ENCODE measurements at places on chromosomes 1 and 21.

DNA sequence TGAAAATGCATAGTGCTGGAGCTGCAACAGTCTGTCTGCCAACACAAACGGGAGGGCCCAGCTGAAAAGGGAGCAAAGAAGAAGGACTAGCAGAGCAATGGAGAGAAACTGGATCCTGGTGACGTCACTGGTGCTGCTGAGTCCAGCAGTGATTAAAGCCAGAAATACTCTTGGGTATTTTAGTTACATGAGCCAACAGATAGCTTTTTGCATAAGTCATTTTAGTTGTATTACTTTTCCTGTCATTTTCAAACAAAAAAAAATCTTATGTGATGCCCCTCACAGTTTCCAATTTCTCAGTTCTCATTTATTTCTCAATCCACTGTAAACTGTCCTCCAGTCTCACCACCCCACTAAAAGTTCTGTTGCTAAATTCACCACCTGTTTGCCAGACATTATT lies 38.7 kb upstream of the NEK7 start:
- no peak for DNase-seq

GRCh38 chr1:99942723-99943122 lies 27.1 kb upstream of the SLC35A3 start:
- no peak for DNase-seq

- DNase-seq: no peak
Measured at GRCh38 chr1:104787866-104788510, 1038.3 kb downstream of the AMY1C start.

- DNase-seq: no peak
Measured at GRCh38 chr1:82466416-82466815, 665.7 kb downstream of the ADGRL2 start.

GRCh38 chr1:4019606-4020331 lies 119.7 kb upstream of the C1orf174 start:
- no peak for DNase-seq

- no peak for DNase-seq
Measured at GRCh38 chr1:162215902-162216301, 146.4 kb downstream of the NOS1AP start.

- no peak for DNase-seq
Measured at GRCh38 chr21:40186045-40186444, 318.8 kb downstream of the PCP4 start.

DNA sequence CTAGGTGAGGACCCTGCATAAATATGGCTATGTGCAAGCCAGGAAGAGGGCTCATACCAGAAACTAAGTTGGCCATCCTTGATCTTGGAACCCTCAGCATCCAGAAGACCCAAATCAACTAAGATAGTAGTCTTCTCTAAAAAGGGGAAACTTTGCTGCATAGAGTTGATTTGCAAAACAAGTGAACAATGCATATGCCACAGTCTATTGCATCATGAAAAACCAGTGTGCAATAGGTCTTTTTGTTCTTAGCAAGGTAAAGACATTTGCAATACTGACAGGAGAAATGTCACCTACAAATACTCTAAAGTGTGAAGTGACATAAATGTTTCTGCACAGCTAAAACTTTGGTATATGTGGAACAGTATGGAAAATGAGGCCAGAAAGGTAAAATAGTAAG lies 2.0 kb upstream of the IFI16 start:
- no peak for DNase-seq

DNA sequence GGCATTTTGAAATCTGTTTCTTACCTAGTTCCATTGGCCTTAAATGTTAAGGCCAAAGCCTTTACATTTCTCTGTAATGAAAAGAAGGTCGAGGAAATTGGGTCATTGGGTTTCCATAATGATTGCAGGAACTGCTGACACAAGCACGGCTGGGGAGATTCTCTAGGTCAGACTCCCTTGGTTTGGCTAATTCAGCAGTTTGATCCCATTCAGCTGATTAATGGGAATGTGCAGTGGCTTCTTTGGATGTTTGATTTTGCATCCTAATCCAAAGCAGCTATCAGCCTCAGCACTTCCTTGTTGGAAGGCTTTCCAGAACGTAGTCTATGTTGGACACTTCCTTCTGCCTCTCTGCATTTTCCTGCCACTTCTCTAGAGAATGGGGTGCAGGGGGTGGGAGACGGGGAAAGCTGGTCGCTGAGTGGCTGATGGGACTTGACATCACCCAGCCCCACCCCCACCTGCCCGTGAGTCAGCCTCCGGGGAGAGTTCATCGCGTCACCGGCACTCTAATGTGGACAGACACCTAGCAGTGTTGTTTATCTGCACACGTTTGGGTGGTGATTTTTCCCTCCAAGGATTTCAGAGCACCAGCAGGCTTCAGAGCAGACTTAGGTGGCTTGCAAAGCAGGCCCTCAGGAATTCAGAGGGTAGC lies 5.4 kb downstream of the PSEN2 start:
- DNase-seq: no peak

DNA sequence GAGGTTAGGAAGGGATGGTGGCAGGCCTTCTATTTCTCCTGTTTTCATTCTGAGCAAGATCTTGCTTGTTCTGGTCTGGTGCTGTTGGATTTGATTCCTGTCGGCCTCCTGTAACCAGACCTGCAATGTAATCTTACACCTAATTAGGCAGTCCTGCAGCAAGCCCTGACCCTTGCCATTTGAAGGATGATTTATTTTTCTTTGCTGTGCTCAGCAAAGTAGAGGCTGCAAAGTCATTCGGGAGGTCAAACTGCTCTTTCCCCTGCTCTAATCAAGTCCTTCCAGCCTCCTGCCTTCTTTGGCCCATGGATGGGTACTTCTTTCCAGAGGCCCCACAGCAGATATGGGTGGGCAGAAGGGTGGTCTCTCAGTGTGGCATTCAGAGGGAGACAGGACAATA lies 417.7 kb upstream of the USP24 start:
- DNase-seq: no peak

DNA sequence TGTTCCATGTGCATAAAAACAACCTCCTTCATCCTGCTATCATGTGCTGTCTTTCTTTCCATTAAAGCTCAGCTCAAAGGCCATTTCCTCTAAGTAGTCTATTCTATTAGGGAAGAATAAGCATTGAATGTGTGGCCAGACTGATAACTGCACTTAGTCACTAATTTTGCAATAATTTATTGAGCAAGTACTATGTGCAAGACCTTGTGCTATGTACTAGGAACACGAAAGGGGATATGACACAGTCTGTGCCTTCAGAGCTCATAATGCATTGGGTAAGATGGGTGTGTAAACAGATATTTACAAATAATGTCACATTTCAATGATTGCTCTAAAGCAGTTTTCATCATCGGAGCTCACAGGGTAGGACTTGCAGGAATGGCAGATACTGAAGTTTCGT lies 54.2 kb downstream of the NMNAT2 start:
- DNase-seq: no peak

GRCh38 chr1:219223496-219223895 lies 49.8 kb downstream of the LYPLAL1 start:
- DNase-seq: no peak

- DNase-seq: no peak
Measured at GRCh38 chr1:64917328-64917861, 49.0 kb downstream of the JAK1 start.

DNA sequence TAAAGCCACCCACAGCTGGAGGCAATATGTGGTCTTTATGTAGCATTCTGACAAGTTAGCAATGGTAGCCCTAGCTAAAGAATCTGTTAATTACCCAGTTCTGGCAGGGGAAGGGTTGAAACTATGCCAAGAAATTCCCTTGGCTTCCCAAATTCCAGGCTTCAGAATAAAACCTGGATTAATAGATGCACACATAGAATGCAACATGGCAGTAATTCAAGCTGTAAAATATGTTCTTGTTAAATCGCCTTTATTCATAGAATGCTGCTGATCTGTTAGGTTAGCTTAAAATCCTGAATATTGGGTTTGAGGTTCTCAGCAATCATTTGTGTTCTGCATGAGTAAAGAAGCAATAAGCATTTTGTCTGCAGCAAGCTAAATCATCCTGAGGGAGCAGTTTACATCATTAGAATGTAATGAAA lies 80.1 kb downstream of the ZNF326 start:
- no peak for DNase-seq

GRCh38 chr1:201876148-201876818 lies 12.4 kb upstream of the SHISA4 start:
- no peak for DNase-seq

DNA sequence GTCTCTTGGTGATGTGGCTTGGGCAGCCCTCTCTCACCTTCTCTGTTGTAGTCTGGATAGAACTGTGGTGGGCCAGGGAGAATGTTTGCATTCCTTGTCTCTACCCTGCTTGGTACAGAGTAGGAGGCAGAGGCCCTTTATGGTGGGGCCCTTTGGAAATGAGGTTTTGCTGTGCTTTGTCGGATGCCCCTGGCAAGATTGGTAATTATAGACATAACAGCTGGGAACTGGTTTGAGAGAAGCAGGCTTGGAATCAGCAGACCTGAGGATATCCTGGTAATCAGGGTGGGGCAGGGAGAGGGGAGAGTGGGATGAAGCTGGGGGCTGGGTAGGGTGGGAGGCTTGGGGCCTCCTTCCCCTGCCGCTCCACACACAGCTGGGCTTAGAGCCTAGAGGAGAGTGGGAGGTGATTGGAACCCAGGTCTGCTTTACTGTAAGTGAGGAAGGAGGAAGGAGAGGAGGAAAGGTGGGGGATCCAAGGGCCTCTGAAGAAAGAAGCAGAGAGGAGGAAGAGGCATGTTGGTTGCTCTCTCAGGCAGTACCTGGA lies 5.0 kb downstream of the VANGL2 start:
- no peak for DNase-seq

GRCh38 chr1:206635978-206636345 lies 626 bp downstream of the DYRK3 start:
- no peak for DNase-seq

DNA sequence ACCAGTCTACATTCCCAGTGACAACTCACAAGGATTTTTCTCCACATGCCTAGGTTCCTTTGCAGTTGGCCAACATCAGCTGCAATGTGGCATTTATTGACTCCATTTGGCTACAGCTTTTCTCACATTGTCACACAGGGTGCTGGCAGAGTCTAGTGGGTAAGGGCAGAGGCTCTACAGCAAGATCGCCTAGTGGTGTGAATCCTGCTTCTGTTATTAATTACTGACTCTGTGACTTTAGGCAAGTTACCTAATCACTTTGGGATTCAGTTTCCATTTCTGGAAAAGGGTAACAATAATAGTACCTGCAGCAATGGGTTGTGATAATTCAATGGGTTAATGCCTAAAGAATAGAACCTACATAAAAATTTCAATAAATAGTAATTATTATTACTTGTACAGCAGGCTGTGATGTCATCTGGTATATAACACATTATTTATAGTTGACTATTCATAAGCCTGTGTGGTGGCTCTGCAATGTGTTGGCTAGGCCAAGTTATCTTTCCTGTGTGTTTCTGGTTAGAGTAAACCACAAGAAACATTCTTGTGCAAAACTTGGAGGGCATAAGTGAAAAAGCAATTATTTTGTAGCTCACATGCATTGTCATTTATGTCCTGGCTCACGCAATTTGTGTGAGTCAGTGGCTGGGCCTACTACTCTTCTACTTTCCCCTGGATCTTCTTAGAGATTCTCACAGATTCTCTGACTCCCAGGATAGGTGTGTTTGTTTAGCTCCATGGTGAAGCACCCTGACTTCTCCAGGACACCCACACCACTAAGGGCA lies 59.5 kb downstream of the PTGS2 start:
- DNase-seq: no peak

GRCh38 chr1:67834246-67834877 lies 1.1 kb upstream of the GNG12 start:
- no peak for DNase-seq

DNA sequence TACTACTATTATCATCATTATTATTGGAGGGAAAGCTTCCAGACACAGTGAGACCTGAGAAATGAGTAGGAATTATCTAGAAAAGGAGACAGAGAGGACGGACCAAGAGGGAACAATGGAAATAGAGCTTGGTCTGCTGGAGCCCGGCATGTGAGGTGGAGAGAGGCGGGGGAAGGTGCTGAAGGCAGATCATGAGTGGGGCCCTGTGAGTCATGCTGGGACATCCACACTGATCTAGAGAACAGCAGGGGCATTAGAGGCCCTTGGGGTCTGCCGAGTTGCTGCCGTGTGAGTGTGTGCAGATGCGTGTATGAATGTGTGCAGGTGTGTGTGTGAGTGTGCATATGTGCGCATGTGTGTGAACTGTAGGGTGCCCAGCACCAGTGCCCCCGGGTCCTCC lies 65.7 kb downstream of the TMCO4 start:
- DNase-seq: no peak

GRCh38 chr1:109786112-109786480 lies 22.4 kb upstream of the EPS8L3 start:
- no peak for DNase-seq

GRCh38 chr1:79614762-79615161 lies 608.2 kb upstream of the ADGRL4 start:
- no peak for DNase-seq

DNA sequence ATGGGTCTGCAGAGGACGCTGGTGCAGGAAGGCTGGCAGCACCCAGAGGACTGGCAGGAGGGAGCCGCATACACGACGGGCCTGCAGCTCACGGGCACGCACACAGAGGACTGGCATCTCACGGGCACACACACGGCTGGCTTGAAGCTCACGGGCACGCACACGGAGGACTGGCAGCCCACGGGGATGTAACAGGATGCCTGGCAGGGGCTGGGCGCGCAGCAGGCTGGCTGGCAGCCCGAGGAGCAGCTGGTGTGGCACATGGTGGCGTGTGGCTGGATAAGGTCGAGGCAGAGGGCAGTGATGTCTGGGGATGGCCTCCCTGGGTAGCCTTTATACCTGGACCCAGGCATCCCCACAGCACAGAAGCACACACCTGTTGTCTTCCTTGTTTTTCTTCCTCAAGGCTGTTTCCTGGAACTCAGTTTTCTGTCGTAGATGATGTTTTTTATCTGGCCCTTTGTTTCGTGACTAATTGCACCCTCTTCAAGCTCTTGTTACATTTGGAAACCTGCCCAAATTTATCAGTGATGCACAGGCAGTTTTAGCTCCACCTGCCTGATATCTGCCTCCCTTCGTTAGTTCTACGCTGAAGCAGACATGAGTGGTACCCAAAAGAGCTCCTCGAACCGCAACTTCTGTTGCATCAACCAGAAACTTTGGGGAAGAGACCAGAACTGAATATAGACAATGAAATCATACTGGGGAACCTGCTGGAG lies at the start of gene KRTAP12-1:
Gene KRTAP12-1, minus strand, starts transcription at position 303 of the 719 bp plus-strand sequence. Its CDS starts 40 bp downstream, at position 263.
- no peak for DNase-seq

- DNase-seq: no peak
Measured at GRCh38 chr1:83970114-83970513, 28.8 kb downstream of the TTLL7 start.

All from stimulated activated CD4-positive, alpha-beta T cell treated with anti-CD3 and anti-CD28 coated beads, TNF-alpha, amount 100 ng/mL, for 24 hours (primary cell).